Left ventricle myocardium inferior (tissue), 1 donor: ENCODE measurements at places on chromosomes 1 and 21. TPM values are rescaled to one million over a fixed set of nuclear protein-coding genes. Genes with fewer than 3 reads are reported as not detected.
A peak's percentile ranks its signal among the peaks of the same experiment; 100 is the strongest.

GRCh38 chr1:114369930-114370329 is 141.1 kb downstream of the TRIM33 start:
- no peak overlapping the region for H3K27ac ChIP-seq
- DNase-seq = no peak
- no peaks in the 10 kb centered on the region for H3K36me3 ChIP-seq
- no peaks in the 10 kb centered on the region for H3K27me3 ChIP-seq

DNA sequence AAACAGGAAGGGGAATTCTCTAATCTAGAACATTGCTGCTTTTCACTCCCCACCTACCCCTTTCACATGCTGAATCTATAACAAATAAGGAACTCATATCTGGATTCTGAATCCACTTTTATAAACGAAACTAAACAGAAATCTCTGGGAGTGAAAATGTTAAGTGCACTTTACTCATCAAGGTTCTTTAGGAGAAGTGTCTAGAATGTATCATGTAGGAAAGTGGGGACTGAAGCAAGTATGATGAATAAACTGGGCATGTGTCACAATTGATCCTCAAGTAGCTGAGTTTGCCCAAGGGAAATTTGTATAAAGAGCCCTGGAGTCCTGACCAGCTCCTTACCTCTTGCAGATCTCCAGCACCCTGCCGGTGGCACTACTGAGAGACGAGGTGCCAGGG is 19.8 kb downstream of the AVPR1B start:
- no peaks in the 10 kb centered on the region for H3K36me3 ChIP-seq
- no peaks in the 10 kb centered on the region for H3K4me1 ChIP-seq
- no peak for DNase-seq
- H3K4me3 ChIP-seq = no peak overlapping the region

GRCh38 chr1:80926531-80926930 is 874.2 kb upstream of the ADGRL2 start:
- no peaks in the 10 kb centered on the region for H3K27me3 ChIP-seq
- no peaks in the 10 kb centered on the region for H3K4me1 ChIP-seq
- DNase-seq = no peak
- H3K36me3 ChIP-seq = no peaks in the 10 kb centered on the region
- H3K4me3 ChIP-seq = no peak overlapping the region

DNA sequence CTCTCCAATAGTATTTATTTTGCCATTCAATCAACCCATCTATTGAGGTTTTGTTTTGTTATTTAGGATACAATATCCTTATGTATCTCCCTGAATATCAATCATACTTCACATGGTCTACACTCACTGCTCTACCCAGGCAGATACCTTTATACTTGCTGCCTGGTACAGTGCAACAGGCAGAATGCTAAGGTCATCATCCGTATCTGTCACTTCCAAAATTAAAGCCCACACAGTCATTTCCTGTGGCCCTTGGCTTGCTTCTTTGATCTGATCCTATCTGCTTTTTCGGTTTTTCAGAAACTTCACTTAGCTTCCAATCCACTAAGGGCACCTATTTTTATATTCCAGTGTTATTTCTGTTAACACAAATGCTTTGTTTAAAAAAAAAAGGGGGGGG is 22.3 kb upstream of the ZZZ3 start:
- DNase-seq = no peak
- no peak overlapping the region for H3K4me3 ChIP-seq
- H3K36me3 ChIP-seq = peaks cover 43% of the 10 kb centered on the region

Gene SELENBP1
- 66.3 TPM for total RNA-seq

- DNase-seq = no peak
- H3K27me3 ChIP-seq = peaks cover 8% of the 10 kb centered on the region
- H3K4me3 ChIP-seq = no peak overlapping the region
- H3K27ac ChIP-seq = no peak overlapping the region
- H3K36me3 ChIP-seq = no peaks in the 10 kb centered on the region
These were observed 5.2 kb downstream of the SLAMF1 start for GRCh38 chr1:160641323-160642280.

Gene RAB7B
- total RNA-seq = 1.4 TPM

Gene GLIS1
- 0.16 TPM for total RNA-seq

Gene ALPL
- total RNA-seq = 10.2 TPM

GRCh38 chr21:40618191-40618973 is 228.6 kb downstream of the DSCAM start:
- H3K36me3 ChIP-seq = no peaks in the 10 kb centered on the region
- no peak for DNase-seq
- H3K27ac ChIP-seq = no peak overlapping the region
- H3K27me3 ChIP-seq = peaks cover 4% of the 10 kb centered on the region
- no peaks in the 10 kb centered on the region for H3K4me1 ChIP-seq
- H3K4me3 ChIP-seq = no peak overlapping the region

Gene SCYL3
- total RNA-seq = 5.6 TPM

GRCh38 chr1:9419369-9420041 is 119.8 kb upstream of the SLC25A33 start:
- DNase-seq = no peak
- H3K27me3 ChIP-seq = no peaks in the 10 kb centered on the region
- H3K27ac ChIP-seq = no peak overlapping the region
- H3K4me3 ChIP-seq = no peak overlapping the region

DNA sequence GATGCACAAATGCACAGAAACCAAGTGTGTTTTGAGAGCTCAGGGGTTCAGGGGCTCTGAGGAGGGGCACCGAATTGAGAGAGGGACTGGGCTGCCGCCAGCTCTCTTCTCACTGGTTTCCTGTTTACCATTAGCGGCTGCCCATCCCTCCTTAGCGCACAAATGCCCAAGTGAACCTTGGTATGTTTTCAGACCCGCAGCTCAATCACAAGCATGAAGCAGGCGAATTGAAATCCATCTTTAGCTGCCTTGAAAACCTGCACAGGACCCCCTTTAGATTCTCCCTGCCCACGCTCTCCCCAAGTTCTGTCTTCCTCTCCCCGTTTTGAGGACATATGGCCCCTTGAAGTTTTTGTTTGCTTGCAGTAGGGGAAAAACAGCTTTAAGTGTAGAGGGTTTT is 61.1 kb upstream of the ACOT11 start:
- H3K27ac ChIP-seq = peak overlapping the region; percentile 95
- H3K4me1 ChIP-seq = peaks cover 42% of the 10 kb centered on the region
- H3K27me3 ChIP-seq = no peaks in the 10 kb centered on the region
- peak overlapping the region; percentile 79 for H3K4me3 ChIP-seq
- no peak for DNase-seq
